ENCODE measurements at places on chromosomes 5 and 9.

- DNase-seq, result no peak
Measured at GRCh38 chr5:137622850-137623249, 113.0 kb downstream of the KLHL3 start.

DNA sequence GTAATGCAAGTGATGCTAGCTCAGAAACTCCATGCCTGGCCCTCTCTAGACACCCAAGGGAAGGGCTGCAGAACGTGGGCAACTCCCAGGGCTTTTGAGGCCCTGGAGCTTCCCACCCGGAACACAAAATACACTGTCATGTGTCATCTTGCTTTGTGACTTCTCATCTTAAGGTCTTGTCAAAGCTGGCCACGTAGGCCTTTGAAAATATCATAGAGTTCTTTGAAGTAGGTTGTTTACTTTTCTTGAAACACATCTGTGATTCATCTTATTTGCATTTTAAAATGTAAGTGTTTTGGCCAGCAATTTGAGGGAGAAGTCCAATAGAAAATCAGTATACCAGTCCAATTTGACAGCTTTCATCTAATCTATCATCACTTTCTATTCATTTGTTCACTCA, 40.2 kb upstream of the PALM2AKAP2 start:
- DNase-seq, result no peak

DNA sequence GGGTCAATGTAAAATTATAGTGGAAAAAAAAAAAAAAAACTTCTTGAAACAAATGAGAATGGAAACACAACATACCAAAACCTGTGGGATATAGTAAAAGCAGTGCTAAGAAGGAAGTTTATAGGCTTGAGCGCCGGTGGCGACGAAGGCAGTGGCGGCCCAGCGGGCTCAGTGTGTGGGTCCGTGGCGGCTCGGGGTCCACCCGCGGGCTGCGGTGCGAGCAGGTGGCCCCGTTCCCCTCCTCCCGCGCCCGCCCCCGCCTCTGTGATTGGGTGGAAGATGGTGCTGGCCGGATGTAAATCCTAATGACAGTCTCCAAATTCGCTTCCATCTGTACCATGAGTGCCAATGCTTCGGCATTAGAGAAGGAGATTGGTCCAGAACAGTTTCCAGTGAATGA, 57.5 kb upstream of the TLX3 start:
- no peak for DNase-seq

DNA sequence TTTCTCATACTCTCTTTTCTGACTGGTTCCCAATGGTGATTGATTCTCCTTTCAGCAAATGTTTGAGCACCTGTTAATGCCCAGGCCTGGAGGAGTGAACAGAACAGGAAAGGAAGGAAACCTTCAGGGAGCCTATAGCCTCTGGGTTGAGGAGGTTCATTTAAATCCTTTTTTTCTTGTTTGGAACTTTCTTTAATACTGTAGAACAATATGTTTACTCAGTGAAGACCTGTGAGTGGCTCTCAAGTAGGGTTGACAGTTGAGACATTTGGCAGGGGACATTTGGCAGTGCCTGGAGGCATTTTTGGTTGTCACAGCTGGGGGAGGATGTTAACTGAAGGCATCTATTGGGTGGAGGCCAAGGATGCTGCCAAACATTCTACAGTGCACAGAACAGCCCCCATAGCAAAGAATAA, 6.1 kb upstream of the FAM120AOS start:
- DNase-seq, result no peak

DNA sequence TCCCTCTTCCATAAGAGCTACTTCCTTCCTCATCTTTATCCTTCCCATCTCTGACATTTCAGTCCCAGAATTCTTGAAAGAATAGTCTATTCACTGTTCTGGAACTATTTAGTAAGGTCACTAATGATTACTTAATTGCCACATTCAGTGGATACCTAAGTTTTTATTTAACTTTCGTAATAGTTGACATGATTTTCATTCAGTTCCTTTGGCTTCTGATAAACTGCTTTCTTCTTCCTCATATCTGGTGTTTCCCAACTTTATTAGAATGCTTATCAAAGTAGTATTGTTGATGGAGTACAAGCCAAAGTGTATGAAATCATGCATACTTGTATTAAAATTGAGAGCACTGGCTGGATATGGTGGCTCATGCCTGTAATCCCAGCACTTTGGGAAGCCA, 10.8 kb downstream of the UBE2D2 start:
- no peak for DNase-seq

DNA sequence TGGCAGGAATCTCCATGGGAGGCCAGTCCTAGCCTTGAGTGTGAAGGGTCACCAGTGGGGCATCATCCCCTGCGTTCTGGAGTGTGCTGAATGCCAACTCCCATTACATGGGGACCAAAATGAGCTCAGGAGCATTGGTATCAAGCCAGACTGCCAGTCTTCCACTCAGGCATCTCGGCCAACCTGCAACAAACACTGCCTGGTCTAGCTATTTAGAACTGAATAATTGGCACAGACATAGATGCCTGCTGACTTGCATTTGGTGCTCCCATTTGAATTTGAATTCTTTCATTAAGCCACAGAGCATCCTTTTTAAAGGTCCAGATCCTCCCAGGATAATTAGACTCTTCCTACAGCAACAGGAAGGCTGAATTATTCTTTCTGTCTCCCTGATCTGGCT, 116.6 kb upstream of the ABCA1 start:
- no peak for DNase-seq

- no peak for DNase-seq
Measured at GRCh38 chr9:1051210-1051583, 1.0 kb downstream of the DMRT2 start.

DNA sequence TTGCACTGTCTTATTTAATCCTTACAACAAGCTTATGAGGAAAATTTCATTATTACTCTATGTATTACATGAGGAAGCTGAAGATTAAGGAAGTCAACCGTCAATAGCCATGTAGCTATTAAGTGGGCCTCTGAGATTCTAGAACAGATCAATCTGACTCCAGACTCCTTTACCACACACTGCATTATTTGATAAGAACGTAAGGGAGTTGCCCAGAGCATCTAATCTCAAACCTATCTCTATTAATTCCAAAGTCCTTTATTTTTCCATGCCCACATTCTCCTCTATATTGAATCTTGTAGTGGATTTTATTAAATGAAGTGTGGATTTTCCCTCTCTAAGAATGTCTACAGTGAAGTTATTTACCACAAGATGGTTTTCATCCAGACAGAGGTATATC, 118.2 kb upstream of the MTAP start:
- no peak for DNase-seq

- no peak for DNase-seq
Measured at GRCh38 chr9:135847833-135848232, 59.5 kb downstream of the CAMSAP1 start.

DNA sequence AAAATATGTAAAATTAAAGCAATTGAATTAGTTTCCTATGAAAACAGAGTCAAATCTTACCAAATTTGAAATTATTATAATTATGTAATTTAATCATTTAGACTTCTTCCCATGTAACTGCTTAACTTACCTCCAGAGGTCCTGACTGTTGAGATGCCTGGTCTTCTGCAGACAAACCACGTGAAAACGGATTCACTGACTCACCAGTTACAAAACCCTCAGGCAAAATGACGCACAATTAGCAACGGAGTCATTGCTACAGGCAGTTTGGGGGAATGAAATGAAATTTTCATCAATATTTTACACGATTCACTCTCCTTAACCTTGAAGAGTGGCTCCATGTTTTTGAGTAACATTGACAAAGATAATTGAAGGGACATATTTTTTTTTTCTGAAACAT, 460.8 kb downstream of the MTRR start:
- DNase-seq, result no peak

GRCh38 chr9:13428766-13429165, 149.3 kb upstream of the MPDZ start:
- no peak for DNase-seq

- no peak for DNase-seq
Measured at GRCh38 chr9:109743696-109744095, 36.3 kb upstream of the PALM2AKAP2 start.

- no peak for DNase-seq
Measured at GRCh38 chr9:1048231-1048619, 1.9 kb upstream of the DMRT2 start.

- no peak for DNase-seq
Measured at GRCh38 chr9:127871531-127871930, 5.9 kb downstream of the AK1 start.

GRCh38 chr5:142870532-142871362, 100.6 kb downstream of the ARHGAP26 start:
- DNase-seq, result no peak

DNA sequence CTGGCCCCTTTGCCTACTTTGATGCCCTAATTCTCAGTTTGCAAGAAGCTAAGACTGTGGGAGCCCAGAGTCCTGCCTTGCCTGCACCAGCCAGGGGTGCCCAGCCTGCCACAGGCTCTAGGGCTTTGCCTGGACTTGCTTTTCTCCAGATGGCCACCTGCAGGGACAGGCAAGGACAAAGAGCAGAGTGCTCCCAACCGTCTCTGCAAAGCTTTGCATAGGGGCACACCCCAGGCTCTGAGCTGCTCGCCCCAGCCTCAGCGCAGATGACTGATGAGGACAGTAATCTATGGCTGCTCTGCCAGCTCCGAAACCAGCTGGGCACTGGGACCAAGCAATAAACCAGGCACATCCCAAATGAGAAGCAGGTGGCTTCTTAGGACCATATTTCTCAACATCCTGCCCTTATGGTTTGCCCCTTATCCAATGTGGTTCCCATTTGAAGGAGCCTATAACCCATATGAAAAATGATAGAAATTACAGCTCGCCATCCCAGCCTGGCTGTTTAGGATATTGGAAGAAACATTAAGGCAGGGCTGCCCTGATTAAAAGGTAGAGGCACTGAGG, 25.4 kb upstream of the TCF7 start:
- no peak for DNase-seq

- DNase-seq, result no peak
Measured at GRCh38 chr9:26954050-26954508, 2.1 kb upstream of the IFT74 start.

DNA sequence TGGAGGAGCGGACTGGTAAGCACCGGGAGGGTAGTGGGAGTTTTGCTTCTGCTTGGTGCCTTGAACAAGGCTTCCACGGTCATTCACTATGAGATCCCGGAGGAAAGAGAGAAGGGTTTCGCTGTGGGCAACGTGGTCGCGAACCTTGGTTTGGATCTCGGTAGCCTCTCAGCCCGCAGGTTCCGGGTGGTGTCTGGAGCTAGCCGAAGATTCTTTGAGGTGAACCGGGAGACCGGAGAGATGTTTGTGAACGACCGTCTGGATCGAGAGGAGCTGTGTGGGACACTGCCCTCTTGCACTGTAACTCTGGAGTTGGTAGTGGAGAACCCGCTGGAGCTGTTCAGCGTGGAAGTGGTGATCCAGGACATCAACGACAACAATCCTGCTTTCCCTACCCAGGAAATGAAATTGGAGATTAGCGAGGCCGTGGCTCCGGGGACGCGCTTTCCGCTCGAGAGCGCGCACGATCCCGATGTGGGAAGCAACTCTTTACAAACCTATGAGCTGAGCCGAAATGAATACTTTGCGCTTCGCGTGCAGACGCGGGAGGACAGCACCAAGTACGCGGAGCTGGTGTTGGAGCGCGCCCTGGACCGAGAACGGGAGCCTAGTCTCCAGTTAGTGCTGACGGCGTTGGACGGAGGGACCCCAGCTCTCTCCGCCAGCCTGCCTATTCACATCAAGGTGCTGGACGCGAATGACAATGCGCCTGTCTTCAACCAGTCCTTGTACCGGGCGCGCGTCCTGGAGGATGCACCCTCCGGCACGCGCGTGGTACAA, 556 bp downstream of the PCDHGC3 start:
- DNase-seq, result no peak

GRCh38 chr9:77927265-77927664, 104.3 kb downstream of the GNAQ start:
- no peak for DNase-seq

DNA sequence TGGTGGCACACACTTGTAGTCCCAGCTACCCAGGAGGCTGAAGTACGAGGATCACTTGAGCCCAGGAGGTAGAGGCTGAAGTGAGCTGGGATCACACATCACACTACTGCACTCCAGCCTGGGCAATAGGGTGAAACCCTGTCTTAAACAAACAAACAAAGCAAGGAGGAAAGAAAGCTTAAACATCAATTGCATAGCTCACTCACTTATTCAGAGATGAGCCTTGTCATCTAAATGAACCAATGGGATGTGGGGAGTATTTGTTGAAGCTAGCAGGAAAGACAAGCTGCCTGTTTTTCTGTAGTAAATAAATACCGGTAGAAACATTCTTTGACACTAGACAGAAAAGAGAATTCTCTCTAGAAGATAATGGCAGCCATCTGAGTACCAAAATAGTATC, 161.0 kb upstream of the SLC12A2 start:
- DNase-seq, result no peak

DNA sequence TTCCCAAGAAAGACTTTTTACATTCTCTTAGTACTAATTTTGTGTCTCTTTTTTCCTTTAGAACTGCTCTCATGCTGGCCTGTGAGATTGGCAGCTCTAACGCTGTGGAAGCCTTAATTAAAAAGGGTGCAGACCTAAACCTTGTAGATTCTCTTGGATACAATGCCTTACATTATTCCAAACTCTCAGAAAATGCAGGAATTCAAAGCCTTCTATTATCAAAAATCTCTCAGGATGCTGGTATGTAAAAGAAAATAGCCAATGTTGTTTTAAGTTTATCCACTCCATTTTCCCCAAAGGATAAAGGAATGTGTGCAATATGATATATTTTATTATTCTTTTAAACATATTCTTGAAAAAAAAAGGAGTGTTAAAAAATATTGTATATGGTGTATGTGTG, 27.3 kb upstream of the TTC23L start:
- DNase-seq, result no peak

GRCh38 chr9:35526087-35526801, 36.3 kb downstream of the RUSC2 start:
- no peak for DNase-seq

GRCh38 chr9:135329571-135330306, 149.8 kb upstream of the PPP1R26 start:
- no peak for DNase-seq

GRCh38 chr5:118791926-118792734, 196.2 kb downstream of the DTWD2 start:
- no peak for DNase-seq

- no peak for DNase-seq
Measured at GRCh38 chr5:72511774-72512592, 4.8 kb upstream of the ZNF366 start.

DNA sequence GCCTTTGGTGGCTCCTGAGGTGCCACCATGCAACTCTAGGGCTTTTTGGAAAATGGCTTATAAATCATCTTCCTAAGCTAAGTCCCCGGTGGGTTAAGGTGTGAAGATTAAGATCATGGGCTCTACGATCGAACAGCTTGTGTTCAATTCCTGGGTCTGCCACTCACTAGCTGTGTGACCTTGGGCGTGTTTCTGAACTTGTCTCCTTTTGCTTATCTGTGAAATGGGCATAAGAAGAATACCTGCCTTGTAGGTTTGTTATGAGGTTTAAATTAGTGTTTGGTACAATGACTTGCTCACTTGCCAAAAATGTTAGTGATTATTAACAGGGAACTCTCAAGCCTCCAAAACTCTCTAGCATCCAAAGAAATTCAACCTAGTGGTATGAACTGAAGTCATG, 119.2 kb upstream of the PITX1 start:
- DNase-seq, result no peak

DNA sequence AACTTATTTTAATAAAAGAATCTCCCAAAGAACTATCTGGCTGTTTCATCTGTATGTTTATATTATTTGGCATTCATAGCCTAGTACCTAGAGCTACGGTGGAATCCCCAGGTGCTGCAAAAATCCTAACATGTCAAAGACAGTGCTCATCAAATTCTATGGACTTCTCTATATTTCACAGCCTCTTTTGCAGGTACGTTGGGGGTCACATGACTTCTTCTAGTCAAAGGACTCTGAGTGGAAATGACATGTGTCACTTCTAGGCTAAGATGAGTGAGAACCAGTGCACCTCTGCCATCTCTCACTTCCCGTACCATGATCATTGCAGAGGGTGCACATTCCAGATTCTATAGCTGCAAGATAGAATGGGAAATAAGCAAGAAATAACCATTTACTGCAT, 72.5 kb upstream of the PTGER4 start:
- no peak for DNase-seq
